Fibroblast of the aortic adventitia (primary cell): ENCODE measurements at places on chromosomes 3 and 15.

GRCh38 chr3:95151590-95151989 is 1088.7 kb downstream of the NSUN3 start:
- DNase-seq, result no peak

GRCh38 chr3:28906561-28907310 is 374.1 kb upstream of the RBMS3 start:
- no peak for DNase-seq

DNA sequence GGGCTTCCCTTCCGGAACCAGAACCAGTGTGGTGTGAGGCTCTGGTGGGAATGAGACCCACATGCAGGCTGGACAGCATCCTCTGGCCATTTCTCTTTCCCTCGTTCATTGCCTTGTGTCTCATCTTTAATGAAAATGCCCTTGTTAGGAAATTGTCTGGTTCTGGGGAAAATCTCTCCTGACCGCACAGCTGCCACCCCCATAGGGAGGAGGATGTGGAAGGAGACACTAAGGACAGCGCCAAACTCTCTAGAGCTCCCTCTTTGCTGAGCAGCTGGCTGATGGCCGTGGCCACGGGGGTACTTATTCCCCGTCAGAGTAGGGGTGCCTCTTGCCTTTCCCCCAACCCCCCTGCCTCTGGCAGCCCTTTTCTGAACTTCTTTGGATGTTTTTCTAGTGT is 297.6 kb upstream of the C2CD4B start:
- no peak for DNase-seq

GRCh38 chr3:35946121-35946853 is 307.0 kb downstream of the ARPP21 start:
- peak; percentile 75 for DNase-seq

DNA sequence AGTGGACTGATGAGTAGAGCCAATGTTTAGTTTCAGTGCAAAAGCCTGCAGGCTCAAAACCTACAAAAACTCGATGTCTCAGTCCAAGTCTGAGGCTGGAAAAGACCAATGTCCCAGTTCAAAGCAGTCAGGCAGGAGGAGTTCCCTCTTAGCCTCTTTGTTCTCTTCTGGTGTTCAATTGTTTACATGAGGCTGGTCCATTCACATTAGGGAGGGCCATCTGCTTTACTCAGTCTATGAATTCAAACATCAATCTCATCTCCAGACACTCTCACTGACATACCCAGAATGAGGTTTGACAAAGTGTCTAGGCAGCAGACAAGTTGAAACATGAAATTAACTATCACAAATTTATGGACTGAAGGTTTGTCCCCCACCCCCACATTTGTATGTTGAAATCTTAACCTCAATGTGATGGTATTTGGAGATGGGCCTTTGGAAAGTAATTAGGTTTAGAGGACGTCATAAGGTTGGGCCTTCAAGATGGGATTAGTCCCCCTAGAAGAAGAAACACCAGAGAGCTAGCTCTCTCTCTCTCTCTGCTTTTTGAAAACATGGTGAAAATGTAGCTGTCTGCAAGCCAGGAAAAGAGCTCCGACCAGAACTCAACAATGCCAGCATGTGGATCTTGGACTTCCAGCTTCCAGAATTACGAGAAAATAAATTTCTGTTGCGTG is 438.5 kb upstream of the RGMA start:
- no peak for DNase-seq

GRCh38 chr3:181327349-181327748 is 337.8 kb upstream of the DNAJC19 start:
- DNase-seq, result no peak

DNA sequence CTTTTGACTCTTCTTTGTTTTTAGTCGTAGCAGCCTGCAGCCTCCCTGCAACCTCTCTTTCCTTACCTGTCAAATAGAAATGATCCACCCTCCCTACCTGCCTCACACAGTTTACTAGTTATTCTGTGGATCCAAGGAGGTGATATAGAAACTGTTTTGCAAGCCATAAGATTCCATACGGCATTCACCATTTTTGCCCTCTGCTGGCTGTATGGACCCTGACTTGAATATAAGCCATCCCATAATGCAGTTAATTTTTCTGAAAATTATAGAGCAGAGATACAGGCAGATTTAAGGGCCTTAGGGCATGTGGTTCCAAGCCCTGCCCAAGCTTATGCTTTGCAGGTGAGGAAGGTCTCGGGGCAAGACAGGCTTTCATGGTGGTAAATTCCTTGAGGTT is 63.8 kb downstream of the CPN2 start:
- no peak for DNase-seq

GRCh38 chr3:24136624-24137310 is 191.7 kb downstream of the NR1D2 start:
- no peak for DNase-seq

DNA sequence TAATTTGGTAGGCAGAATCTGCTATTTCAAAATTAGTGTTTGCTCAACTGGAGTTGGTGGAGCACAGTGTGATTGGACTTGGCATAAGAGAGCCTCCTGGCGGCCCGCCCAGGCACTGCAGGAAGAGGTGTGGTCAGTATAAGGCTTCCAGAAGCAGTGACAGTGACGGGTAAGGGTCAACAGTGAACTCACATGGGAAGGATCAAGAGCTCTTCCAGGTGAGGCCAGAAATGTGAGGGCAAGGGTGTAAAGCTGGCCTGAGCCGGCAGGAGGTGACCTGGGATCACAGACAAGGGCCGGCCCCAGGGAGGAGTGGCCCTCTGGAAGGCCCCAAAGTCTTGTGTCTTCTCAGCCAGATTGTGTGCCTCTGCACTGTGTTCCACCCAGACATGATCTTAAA is 93.2 kb upstream of the RNF7 start:
- DNase-seq, result peak; percentile 72

DNA sequence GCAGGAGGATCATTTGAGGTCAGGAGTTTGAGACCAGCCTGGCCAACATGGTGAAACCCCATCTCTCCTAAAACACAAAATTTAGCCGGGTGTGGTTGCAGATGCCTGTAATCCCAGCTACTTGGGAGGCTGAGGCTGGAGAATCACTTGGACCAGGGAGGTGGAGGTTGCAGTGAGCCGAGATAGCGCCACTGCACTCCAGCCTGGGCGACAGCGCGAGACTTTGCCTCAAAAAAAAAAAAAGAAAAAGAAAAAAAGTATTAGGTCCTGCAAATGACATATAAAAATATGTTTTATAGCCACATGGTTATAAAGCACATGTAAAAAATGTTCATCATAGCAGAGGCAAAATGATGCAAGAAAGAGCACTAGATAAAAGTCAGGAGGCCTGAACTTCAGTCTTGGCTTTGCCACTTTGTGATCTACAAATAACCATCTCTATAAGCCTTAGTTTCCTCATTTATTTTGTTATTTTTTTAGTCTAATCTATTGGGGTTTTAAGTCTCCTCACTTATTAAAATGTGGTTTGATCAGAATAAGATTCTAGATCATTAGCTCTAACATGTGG is 4.9 kb downstream of the SLC12A6 start:
- no peak for DNase-seq

GRCh38 chr3:63798949-63799348 is 20.1 kb upstream of the C3orf49 start:
- DNase-seq, result no peak

DNA sequence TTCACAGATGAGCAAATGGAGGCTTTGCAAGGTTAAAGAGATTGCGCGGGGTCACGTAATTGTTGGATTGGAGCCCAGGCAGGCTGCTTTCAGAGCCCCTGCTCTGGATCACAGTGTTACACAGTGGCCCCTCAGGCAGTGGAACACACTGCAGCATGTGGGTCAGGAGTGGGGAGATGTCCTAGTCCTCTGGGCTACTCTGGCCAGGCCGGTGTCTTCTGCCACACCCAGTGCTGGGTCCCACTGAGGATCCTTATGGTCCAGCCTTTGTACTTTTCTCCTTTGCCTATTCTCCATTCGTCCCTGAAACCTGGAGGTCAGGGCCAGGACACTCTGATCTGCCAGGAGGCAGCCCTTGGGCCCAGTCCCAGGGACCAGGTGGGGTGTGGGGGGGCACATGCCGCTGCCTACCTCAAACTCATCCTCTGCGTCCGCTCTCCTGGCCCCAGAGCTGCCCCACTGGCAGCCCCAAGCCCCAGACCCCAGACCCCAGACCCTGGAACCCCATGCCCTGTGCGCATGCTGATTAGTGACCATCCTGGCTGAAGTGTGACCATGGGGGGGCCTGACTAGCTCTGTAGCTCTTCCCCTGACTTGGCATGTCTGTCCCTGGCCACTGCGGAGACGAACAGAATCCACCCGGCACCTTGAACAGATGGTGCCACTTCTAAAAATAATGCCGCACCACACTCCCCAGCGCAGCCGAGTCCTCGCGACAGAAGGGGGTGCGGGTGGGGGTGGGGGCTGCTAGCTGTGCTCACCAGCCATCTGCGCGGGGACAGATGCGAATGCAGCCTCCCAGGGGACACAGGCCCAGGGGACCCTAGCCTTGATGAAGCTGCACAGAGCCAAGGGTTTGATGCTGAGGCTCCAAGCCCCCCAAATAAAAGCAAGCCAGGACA is 41.6 kb downstream of the ATP2B2 start:
- DNase-seq, result no peak

GRCh38 chr15:65059931-65060596 is 7.7 kb downstream of the RASL12 start:
- no peak for DNase-seq

GRCh38 chr3:114404590-114404989 is 110.8 kb downstream of the TIGIT start:
- DNase-seq, result no peak

DNA sequence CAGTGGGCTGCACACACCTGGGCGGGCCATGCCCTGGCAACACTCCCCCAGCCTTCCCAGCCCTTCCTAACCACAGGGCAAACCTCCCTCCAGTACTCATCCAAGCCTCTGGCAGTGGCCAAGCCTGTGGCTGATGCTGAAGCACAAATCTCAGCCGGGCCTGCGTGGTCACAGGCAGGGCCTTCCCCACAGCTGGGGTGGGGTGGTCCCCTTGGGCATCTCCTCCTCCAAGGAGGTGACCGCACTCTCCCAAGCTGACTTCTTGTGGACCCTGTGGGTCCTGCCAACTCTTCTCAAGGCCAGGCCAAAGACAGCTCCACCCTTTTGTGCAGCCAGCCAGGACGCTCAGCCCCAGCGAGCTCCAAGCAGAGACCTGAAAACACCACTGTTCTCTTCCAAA is 21.4 kb downstream of the GRAMD2A start:
- DNase-seq, result peak; percentile 48

DNA sequence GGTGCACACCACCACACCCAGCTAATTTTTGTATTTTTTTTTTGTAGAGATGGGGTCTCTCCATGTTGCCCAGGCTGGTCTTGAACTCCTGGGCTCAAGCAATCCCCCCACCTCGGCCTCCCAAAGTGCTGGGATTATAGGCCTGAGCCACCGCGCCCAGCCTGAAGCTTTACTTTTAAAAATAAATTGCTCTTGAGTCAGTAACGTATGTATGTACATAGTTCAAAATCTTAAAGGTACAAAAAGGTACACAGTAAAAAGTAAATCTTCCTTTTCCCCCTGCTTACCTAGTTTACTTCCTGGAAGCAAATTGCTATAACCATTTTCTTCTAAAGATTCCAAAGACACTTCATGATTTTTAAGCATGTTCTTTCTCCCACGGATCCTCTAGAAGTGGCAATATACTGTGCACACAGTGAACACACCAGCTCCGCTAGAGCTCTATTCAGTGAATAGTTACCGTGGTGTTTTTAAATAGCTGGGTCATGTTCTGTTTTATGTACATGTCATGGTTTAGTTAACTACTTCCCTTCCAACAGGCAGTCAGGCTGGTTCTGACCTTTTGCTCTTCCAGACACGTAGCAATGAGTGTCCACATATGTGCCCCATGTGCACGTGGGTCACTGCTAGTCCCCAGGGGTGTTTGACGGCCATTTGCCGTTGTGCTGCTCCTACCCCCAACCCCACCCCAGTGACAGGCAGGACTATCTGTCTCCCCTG is 82.1 kb downstream of the EEFSEC start:
- no peak for DNase-seq

- DNase-seq, result peak; percentile 81
Measured at GRCh38 chr3:30112902-30113484, 493.4 kb upstream of the TGFBR2 start.

DNA sequence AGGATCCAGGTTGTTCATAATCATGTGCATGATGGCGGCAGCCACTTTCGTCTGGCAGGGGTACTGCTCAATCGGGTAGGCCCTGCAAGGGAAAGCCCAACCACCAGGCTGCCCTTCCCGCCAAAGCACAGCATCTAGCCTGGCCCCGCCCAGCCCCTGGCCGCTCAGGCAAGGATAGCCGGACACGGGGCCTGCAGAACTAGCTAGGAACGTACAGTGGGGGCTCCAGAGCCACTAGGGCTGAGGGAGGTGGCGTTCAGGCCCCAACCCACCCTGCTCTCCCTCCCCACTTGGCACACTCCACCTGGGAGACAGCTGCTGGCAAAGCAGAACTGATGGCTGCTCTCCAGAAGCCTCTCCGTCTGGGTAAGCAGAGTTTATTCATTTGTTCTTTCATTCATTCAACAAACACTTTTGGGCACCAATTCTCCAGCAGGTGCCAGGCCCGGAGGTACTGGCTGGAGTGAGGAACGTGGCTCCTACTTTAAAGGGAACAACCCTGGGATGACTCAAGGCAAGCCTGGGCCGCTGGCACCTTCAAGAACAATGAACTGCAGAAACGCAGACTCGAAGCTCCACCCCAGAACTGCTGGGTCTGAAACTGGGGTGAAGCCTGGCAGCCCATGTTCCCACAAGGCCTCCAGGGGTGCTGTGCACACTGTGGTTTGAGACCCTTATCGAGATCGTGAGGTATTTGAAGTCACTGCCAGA is 7.8 kb downstream of the UROC1 start:
- no peak for DNase-seq

- no peak for DNase-seq
Measured at GRCh38 chr3:13389378-13389777, 30.7 kb downstream of the NUP210 start.

DNA sequence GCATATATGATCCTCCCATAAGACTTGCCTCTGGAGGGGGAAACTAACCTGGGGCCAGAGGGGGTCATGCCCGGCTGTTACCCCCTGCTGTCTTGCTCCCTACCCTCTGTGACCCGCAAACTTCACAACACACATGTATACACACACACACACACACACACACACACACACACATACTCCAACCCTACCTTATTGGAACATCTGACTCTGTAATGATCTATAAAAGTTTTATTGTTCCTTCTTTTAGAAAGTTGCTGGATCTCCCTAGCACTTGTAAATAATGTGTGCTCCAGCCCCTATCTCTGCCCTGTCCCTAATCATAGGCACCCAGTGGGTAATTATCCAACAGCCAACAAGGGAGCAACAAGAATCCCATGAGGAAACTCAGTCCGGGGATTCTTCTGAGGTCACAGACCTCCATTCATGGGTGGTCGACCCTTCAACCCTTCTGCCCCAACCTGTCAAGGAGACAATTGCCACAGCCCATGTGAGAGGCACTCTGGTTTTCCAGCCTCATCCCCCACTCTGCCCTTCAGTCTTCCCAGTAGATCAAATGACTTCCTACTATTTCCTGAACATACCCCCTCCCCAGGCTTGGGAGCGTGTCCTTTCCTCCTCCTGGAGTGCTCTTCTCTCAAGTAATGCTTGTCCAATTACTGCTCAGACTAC is 14.0 kb upstream of the TPM1 start:
- no peak for DNase-seq
